ENCODE measurements at places on chromosomes 11 and 22.

DNA sequence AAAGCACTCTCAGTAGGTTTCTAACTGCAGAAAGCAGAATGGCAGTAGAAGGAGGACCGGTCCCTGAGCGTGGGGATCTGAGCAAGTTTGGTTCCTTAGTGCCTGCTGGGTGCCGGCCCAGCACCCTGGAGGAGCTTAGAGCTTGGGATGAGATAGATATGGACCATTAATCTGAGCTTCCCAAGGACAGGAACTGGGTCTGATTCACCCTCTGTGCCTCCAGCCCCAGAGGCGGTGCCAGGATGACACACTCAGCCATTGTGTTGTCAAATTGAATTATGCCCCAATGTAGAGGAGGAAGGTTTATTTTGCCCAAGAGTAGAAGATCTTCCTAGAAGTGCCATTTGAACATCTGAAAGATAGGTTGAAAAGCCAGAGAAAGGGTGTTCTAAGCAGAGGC, 4.3 kb downstream of the ZC3H7B start:
- DNase-seq, result no peak

DNA sequence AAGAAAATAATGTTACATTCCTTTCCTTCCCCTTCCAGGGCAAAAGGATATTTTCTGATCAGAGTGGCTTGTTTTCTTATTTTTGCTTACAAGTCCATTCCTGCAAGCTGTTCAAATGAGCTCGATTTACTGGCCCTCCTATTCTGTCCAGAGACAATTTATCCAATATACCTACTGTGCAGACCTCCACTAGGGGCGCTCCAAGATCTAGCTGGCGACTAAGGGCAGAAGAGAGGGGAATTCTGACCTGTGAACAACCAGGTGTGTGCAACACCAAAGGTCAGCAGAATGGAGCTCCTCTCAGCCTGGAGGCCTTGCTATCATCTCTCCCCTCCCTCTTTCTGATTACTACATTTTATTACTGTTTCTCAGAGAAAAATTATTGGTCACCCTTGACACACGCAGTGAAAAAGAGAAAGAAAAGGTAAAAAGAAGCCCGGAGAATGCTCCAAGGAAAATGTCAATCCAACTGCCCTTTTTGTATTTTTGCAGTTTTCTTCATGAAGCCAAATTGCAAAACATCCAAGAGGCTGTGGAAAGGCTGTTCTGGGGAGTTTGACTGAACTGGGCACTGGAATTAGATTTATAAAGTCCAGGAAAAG, 3.2 kb downstream of the SEZ6L start:
- DNase-seq, result no peak

DNA sequence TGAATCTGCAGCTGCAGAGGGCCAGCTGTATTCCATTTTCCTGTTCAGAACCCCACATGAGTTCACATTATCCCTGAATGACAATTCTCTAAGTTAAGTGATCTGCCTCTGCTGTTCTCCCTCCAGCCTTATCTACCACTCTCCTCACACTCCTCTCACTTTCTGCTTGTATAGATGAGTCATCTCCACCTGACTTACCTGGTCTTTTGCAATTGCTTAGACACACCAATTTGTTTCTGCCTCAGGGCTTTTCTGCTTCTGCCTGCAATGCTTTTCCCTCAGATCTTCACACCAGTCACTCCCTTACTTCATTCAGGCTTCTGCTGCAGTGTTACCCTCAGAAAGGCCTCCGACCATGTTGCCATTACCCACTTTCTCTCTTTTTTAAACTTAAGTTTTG, 118.1 kb downstream of the ATM start:
- DNase-seq, result no peak

DNA sequence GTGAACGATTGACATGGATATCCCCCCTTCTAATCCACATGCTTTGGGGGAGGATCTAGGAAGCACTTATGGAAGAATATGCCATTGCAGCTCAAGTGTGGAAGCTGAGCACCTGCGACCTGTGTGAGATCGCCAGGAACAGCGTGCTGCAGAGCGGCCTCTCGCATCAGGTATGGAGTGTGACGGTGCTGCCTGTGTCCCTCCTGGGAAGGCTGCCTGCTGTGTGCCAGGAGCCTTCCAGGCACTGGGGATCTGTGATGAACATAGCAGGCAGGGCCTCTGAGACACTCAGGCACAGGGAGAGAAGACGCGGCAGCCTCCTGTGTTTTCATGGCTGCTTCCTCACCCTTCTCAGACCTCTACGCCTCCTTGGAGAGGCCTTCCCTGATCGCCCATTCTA, 36.5 kb downstream of the RNF141 start:
- DNase-seq, result no peak

GRCh38 chr22:27791159-27791858, 10.2 kb downstream of the MN1 start:
- no peak for DNase-seq

- no peak for DNase-seq
Measured at GRCh38 chr11:111635706-111636045, 33.4 kb downstream of the SIK2 start.

DNA sequence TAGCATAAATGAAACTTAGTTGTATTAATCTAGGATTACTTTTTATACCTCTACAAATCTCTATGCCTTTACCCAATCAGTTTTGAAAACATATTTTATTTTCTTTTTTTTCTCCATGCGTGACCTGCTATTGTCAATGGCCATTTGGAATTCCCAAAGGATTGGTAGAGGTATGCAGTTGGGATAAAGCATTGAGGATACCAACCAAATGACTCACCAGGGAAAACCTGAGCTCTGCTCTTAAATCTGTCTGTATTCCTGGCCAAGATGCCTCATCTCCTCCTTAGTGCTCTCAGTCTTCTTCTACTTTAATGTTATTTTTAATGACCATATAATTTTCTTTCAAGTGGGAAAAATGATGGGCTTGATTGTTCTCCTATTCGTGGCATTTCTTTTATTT, 61.9 kb downstream of the EHF start:
- no peak for DNase-seq

DNA sequence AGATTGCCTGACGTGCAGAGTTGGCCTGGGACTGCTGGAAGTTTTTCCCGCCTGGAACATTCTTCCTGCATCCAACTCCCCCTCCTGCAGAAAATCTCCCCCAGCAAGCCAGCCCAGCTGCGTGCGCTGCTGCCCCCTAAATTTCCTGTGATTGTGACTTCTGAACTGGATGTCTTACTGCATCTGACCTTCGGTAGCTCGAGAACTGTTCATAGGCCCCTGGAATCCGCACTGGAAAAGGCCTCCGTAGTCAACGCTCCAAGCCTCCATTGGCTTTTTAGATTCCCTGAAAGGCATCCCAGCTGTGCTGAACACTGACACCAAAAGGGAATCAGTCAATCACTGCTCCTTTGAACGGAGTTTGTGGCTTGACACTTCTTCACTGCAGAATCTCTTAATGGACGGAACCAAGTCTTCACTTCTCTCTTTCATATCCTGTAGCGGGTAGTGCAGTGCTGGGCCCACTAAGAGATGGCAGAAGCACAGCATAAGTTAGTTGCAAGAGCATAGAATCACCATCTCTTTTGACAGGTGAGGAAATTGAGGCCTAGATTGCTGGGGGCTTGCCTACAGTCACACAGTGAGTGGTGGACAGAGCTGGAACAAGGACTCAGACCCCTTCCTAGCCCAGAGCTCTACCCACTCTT, 14.2 kb upstream of the RASD2 start:
- no peak for DNase-seq

DNA sequence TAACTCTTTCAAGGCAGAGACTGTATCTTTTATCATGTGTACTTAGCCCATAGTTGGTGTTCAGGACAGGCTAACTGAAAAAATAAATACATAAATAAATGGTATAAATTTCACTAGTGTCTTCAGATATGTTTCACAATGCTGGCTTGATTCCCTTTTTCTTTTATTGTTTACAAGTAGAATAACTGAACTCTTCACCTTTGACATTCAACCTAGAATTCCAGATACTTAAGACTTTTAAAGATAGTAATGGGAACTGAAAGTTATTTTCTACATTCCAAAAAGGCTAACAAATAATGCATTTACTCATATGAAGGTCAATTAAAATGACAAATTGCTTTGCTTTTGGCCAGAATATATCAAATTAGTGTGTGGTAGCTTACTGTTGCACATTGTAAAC, 411.3 kb upstream of the TENM4 start:
- no peak for DNase-seq

DNA sequence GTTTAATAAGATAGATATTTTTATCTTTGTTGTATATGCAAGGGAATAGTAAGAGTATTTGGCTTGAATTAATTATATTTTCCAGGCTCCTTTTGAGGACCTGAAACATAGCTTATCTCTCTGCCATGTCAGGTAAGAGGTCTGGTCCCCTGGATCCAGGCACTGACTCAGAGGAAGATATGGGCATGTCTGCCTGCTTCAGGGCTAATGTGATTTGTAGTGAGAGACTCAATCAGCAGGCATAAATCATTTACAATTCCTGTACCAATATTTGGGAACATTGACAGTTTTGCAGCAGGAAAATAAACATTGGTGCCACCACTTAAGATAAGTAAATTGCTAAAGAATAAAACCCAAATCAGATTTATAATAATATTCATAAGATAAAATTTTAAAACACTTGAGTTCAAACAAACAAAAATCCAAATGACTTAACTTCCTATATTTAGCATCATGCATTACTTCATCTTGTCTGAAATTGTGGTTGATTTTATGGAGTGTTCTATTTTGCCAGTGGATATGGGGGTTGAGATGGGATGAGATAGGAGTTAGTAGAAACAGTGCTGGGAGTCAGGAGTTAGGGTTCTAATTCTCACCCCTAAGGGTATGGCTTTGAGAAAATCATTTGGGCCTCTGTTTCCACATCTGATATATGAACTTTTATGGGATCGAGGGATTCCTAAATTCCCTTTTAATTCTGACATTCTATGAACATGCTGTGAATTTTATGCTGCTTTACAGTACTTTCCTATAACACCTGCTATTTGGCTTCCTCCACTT, 5.1 kb upstream of the CALCA start:
- no peak for DNase-seq

DNA sequence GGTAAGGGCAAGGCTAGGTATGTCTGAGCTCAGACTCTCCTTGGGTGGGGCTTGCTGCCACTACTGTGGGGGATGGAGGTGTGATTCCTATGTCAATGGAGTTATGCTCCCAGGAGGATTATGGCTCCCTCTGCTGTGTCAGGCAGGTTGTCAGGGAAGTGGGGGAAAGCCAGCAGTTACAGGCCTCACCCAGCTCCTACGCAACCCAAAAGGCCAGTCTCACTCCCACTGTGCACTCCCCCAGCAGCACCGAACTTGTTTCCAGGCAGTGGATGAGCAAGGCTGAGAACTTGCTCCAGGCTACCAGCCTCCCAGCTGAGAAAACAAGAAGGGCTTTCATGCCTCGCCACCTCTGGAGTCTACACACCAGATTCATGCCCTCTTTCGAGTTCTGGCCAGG, 18.2 kb downstream of the C11orf91 start:
- no peak for DNase-seq

DNA sequence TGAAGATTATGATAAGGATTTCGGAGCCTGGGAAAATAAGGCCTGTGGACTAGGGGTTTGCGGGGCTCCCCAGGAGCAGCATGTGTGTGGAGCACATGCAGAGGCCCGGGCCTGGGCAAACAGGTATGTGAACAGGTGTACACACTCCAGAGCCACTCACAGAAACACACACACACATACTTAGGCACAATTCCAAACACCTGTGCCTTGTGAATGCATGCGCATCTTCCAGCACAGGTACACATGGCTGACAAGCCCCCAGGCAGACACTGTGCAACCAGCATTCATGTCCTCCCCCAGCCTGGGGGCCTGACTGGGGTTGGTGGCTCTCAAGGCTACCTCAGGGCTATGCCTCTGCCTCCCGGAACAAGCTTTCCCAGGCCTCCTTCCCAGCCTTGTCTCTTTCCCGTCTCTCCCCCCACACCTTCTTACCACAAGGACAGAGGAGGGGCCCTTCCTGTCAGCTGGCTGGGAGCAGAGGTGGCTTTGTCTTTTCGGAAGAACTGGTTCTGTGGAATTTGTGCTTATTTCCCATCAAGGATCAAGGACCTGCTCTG, 2.6 kb upstream of the P2RY6 start:
- no peak for DNase-seq

DNA sequence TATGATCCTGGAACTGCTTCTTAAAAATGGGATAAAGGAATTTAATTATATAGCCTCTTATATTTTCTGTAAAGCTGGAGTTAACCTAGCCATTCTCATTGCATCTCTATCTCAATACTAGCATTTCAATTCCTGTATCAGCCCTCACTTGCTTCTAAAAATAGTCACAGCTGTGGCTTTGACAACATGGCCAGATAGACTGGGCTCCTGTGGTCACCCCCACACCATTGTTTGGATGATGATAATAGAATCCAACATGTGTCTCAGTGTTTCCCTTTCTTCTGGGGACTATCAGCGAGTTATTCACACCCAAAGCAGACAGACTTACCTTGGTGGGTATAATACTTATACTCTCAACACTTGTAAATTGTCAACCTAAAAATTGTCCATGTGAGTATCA, 6.9 kb downstream of the VWA5A start:
- no peak for DNase-seq

GRCh38 chr22:43126501-43127165, 16.1 kb downstream of the BIK start:
- DNase-seq, result no peak

DNA sequence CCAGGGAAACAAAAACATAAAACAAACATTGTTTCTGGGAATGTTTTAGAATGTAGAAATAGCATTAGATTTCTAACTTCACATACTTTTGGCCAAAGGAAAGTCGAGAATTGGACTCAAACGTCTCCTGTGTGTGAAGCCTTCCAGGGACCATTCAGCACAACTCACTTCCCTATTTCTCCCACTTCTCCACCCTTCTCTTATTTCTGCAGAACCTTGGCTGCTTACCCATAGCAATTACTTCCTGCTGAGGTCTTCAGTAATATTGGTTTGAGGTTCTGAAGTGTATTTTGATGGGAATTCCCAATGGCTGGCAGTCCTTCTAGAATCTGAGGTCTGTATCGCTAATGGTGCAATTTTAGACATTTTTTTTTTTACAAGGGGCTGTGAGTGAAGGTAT, 158.3 kb upstream of the SNX19 start:
- DNase-seq, result no peak

- no peak for DNase-seq
Measured at GRCh38 chr22:46066691-46067090, 83.6 kb upstream of the PPARA start.

- no peak for DNase-seq
Measured at GRCh38 chr11:78214331-78215194, 25.8 kb downstream of the USP35 start.

GRCh38 chr11:39037611-39038010, 2421.8 kb downstream of the LRRC4C start:
- DNase-seq, result no peak

- DNase-seq, result no peak
Measured at GRCh38 chr22:39349506-39349966, 255 bp upstream of the SYNGR1 start.

Measured in effector memory CD4-positive, alpha-beta T cell (primary cell).